LoVo (cell line): ENCODE measurements at places on chromosomes 4 and X.
A peak's percentile ranks its signal among the peaks of the same experiment; 100 is the strongest.

DNA sequence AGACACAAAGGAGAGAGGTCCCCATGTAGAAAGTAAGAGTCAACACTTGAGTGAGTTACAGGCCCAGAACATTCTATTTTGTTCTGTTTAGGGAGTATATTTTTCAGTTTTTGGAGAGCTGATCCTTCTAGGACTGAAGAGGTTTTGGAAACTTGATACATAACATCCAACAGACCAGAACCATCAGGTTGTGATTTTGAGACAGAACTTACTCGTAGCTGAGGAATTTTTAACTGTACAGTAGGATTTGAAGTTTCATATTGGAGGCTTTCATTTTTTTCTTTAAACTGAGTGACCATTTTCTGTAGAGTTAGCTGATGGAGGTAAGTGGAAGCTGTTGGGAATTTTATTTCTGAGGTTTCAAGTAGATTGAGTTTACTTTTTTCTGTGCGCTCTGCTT, 73.3 kb downstream of the NCAPG start:
- DNase-seq = no peak

DNA sequence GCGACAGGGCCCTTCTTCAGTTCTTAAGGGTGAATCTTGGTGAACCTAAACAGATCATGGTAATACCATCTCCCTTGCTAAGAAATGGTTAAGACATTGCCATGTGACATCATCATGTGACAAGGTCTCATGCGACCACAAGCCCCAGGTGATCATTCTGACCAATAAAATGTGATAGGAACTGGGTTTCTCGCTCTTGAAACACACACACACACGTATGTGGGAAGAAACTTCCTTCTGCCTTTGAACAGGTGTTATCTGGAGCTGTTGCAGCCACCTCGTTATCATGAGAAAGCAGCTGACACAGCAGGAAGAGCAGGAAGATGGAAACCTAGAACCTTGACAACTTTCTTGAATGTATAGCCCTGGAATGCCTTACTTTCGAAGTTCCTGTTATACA, 10.2 kb downstream of the SOD3 start:
- DNase-seq = no peak

- DNase-seq = no peak
Observed at GRCh38 chr4:62560858-62561257, 1360.7 kb downstream of the ADGRL3 start.

GRCh38 chrX:101391831-101392230, 1.0 kb downstream of the RPL36A start:
- DNase-seq = no peak

GRCh38 chr4:66052426-66052825, 382.1 kb upstream of the EPHA5 start:
- no peak for DNase-seq

DNA sequence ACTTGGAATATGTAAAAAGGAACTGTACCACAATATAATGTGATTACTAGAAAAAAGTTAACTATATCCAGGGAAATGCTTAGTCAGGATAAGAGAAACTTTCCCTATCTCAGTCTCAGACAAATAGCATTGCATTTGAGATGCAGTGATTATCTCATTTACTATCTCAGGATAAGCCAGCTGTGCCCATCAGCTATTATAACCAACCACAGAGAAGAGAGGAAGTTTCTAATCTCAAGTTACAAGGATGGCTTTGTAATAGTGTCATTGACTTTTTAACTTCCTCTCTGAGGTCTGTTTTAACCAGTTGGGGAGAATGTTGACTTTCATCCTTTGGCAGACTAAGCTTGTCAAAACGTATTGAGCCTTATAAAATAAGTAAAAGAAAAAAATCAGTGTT, 56.5 kb downstream of the SNX25 start:
- no peak for DNase-seq

- peak; percentile 83 for DNase-seq
Observed at GRCh38 chr4:102620697-102621497, 119.7 kb downstream of the NFKB1 start.

DNA sequence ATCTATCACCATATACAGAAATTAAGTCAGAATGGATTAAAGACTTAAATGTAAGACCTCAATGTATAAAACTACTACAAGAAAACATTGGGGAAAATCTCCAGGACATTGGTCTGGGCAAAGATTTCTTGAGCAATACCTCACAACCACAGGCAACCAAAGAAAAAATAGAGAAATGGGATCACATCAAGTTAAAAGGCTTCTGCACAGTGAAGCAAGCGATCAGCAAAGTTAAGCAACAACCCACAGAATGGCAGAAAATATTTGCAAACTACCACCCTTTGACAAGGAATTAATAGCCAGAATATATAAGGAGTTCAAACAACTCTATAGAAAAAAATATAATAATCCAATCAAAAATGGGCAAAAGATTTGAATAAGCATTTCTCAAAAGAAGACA, 236.9 kb upstream of the EMCN start:
- DNase-seq = no peak

- DNase-seq = peak; percentile 49
Observed at GRCh38 chr4:71713611-71714203, 70.2 kb downstream of the GC start.

DNA sequence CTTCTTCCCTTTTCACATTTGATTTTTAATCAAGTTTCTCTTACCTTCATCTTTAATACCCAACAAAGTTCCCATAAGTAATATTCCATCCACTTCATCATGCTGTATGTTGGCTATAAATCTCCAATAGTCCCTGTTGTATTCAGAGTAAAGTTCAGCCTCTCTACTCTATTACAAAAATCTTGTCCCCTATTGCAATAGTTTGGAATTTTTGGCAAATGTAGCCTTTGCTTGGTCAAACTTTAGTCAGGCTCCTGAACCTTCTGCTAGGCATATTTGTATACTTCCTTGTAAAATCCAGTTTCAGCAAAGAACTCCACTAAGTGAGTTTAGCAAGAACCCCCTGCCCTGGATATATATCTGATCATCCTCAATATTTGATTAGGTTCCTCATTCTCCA, 54.0 kb upstream of the PACRGL start:
- DNase-seq = no peak

- no peak for DNase-seq
Observed at GRCh38 chrX:67780694-67781109, 236.9 kb downstream of the AR start.

DNA sequence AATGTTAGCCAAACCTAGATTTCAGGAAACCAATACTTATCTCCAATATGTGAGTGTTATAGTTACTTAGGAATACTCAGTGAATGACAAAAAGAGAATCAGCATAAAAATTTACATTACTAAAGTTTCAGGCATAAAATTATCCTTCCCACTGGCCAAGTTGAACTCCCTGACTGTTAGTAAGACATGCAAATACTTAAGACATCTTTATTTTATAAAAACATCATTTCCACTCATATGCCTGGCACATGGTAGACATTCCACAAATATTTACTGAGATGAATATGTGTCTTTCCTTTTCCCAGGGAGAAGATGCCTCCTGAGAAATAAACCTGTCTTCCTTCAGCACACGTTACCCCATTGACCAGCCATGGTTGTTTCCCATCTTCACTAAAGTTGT, 7.3 kb downstream of the VEGFD start:
- no peak for DNase-seq
